Foreskin keratinocyte (primary cell): ENCODE measurements at places on chromosomes 12 and 14.

DNA sequence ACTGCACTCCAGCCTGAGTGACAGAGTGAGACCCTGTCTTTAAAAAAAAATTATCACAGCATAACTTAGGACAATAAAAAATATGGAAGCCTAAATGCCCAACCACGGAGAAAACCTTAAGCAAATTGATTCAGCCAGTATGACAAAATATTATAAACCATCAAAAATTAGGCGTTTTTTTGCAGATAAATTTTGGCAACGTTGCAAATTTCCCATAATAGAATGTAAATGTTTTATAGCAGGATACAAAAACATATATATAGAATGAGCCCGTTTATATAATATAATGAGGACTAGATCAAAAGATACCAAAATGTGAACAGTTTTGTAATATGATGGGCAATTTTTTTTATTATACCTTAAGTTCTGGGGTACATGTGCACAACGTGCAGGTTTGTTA lies 6.8 kb upstream of the EML5 start:
- DNase-seq = no peak

DNA sequence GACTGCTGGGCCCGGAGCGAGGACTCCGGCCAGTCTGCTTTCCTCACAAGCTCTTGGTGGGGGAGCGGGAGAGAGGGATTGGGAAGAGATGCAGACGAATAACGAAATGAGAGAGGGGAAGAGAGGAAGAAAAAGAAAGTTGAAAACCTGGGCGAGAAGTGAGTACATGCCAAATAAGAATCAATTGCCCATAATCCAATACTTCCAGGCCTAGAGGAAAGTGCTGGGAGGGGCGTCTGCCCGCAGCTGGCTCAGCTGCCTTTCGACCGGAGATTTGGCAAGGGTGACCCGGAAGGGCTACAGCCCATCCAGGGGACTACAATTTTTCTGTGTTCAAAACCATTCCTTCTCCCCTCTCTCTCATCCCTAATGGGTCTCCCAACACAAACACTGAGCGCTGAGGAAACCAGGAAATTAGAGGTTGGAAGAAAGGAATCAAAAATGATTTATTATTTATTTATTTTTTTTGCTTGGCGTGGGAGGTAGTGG lies 4.9 kb downstream of the NKX2-1 start:
- DNase-seq = no peak

DNA sequence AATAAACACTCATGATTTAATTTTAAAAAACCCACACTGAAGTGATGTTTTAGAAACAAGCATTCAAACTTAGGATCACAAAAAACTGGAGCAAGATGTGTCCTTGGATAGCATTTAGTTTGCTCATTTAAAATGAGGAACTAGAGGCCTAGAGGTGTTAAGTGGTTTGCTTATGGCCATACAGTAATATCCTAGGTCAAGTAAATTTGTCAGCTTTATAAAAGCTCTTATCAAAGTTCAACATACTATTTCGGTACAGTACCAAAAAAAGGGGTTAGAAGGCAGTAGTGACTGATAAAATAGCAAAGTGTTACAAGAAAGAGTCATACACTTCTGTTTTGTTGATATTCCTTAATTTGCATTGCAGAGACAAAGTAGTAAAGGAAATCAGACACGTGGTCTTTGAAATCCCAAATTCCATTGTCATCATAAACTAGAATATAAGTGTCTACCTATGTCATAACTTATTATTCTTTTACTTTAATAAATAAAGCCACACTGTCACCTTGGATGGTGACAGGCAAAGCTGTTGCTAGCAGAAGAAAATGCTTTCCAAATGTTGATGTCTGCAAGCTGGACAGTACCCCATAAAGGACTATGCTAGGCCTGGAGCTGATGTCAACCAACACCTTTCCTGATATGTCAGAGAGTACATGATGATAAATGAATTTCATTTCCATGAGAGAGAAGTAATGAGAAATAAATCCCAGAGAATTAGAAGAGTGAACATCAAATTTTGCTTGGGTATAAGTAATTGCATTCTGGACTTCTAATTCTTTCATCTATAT lies 17.6 kb upstream of the SRP54 start:
- no peak for DNase-seq

- no peak for DNase-seq
Observed at GRCh38 chr14:52046376-52046917, 22.4 kb downstream of the NID2 start.
